ENCODE measurements at places on chromosomes 3 and 15.
A peak's percentile ranks its signal among the peaks of the same experiment; 100 is the strongest.

DNA sequence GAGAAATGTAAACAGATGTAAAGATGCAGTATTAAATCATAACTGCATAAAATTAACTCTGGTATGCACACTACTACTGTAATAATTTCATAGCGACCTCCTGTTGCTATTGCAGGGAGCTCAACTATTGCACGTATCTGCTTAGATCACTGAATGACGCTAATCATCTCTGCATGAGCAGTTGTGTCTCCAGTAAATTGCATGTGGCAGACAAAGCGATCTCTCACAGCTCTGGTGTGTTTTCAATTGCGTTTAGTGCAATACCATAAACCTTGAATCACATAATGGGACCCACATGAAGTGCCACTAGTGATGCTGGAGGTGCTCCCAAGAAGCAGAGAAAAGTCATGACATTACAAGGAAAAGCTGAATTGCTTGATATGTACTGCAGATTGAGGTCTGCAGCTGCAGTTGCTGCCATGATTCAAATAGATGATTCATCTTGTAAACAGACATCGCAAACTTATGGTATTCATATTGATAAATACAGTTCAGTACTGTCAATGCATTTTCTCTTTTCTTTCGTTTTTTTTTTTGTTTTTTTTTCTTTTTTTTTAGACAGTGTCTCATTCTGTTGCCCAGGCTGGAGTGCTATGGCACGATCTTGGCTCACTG is 30.2 kb upstream of the LCTL start:
- no peak for DNase-seq

GRCh38 chr3:134708671-134709070 is 57.8 kb upstream of the KY start:
- DNase-seq = no peak

DNA sequence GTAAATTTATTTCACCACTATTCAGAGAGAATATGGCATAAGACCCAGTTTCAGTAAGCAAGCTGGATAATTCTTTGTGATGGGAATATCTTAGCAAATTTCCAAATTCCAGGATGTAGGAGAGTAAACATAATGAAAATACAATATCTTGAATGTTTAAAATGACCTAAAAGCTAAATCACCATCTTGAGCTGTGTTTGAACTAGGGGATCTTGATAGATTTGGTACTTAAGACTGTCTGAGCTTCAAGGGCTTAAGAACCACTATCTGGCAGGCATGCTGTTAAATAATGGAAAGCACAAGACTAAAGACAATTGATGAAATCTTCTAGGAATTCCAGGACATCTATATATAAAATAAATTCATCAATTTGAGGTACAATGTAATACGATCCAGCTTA is 217.7 kb downstream of the ATP8B4 start:
- DNase-seq = no peak

DNA sequence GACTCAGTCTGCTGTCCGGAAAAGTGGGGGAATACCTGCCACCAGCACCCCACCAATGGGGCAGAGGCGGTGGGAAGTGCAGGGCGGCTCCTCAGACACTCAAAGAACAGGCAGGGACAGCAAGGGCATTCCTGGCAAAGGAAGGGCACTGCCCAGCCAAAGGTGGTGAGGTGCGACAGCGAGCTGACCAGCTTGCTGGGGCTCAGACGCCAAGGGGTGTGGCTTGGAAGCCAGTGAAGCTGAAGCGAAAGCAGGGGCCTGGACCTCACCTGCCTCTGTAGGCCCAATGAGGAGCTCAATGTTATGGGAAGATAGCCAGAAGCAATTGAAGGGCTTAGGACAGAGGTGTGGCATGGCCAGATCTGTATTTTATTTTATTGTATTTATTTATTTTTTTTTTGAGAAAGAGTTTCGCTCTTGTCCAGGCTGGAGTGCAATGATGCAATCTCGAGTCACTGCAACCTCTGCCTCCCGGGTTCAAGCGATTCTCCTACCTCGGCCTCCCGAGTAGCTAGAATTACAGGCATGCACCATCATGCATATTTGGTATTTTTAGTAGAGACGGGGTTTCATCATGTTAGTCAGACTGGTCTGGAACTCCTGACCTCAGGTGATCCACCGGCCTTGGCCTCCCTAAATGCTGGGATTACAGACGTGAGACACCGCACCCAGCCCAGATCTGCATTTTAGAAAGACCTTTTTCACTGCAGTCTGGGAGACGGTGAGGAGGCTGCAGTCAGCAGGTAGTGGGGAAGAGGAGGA is 4.4 kb upstream of the LMAN1L start:
- no peak for DNase-seq

- peak; percentile 21 for DNase-seq
Observed at GRCh38 chr3:25665315-25666280, 891 bp upstream of the TOP2B start.

- DNase-seq = no peak
Observed at GRCh38 chr15:20645956-20646355, 104.4 kb upstream of the GOLGA6L6 start.

DNA sequence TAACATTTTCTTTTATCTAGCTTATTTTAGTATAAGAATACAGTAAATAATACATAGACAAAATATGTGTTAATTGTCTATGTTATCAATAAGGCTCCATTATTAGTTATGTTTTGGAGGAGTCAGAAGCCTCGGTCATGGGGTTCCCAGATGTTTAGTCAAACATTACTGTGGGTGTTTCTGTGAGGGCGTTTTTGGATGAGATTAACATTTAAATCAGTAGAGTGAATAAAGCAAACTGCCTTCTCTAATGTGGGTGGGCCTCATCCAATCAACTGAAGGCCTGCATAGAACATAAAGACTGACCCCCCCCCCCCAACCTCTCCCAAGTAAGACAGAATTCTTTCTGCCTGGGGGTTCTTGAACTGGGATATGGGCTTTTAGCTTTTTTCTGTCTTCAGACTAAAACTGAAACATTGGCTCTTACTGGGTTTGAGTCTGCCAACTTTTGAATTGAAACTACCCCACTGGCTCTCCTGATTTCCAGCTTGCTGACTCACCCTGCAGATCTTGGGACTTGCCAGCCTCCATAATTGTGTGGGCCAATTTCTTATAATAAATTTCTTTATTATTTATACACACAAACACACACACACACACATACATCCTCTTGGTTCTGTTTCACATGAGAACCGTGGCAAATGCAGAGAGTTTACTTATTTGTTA is 192.0 kb downstream of the TPRG1 start:
- DNase-seq = no peak

DNA sequence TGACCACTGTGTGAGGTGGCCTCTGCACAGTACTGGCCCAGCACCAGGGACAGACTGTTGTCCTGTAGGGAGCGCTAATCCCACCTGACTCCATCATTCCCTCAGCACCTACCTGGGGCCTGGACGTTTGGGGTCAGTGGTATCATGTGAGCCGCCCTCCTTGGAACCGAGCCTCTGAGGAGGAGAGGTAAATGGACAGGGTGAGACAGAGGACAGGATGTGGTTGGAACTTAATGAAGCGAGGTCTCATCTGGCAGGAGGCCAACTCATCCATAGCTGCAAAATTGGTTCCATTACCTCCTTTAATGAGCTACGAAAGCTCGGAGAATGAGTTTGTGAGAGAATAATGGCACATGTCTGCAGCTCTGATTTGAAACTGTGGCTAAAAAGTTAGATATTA is 13.9 kb downstream of the MAPKAPK3 start:
- DNase-seq = no peak

- no peak for DNase-seq
Observed at GRCh38 chr3:30984855-30985749, 90.6 kb upstream of the GADL1 start.

DNA sequence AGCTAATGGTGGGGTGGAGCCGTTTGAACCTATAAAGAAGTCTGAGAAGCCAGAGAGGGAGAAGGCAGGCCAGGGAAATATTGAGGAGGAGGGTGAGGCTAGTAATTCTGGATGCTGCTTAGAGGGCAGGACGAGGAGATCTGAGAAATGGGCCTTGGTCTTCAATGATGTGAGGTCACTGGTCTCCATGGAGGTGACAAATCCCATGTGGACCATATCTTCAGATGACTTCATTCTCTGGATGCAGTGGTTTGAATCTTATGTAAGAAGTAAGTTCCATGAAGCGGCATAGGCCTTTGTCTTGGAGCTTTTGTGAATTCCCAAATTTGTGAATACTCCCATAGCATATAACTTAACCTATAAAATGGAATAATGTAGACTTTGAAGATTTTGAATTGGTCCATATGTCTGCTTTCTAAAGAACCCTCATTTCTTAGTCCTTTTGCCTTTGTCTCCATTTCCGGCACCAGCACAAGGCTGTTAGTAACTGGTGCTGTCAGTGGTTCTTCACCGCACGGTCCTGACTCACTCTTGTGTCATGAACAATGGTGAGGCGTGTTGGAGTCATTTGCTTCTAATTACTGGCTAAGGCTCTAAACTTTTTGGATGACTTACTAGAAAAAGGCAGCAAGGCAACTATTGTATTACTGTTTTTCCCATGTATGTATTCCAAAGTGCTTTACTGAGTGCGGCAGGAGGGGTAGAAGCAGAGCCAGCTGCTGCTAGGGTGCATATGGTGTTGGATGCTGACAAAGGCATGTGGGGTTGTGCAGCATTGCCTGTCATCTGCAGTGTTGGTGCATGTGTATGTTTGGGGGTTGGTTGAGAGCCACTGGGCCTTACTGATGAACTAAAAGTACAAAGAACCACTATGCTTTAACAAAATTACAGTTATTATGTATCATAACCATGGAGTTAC is 279.3 kb upstream of the C2CD4B start:
- DNase-seq = no peak

- DNase-seq = no peak
Observed at GRCh38 chr3:111917300-111917699, 58.2 kb downstream of the PHLDB2 start.

DNA sequence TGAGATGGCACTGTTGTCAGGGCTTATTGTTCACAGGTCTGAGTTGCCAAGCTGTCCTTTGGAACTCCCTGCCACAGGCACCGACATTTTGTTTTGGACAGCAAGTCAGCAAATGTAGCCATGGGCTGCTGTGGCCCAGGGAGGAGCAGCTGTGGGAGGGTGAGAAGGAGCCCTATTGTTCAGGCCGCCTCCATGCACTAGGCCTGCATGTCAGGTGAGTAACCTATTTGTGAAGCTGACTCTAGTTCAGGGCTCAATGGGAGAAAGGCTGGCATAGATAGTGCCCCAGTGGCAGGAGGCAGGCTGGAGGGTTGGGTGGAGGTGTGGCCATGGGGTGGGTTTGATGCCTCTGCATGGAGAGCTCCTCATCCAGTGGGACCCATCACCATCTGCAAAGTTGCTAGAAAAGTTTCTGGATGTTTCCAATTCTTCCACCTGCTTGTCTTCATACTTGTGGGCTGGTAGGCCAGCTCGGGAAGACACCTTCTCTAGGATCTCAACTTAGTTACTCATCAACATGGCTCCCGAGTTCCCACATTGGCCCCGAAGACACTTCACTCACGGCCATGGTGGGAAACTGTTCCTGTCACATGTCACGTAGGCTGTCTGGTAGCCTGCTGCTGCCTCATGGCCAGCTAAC is 19.5 kb downstream of the AMOTL2 start:
- DNase-seq = no peak

DNA sequence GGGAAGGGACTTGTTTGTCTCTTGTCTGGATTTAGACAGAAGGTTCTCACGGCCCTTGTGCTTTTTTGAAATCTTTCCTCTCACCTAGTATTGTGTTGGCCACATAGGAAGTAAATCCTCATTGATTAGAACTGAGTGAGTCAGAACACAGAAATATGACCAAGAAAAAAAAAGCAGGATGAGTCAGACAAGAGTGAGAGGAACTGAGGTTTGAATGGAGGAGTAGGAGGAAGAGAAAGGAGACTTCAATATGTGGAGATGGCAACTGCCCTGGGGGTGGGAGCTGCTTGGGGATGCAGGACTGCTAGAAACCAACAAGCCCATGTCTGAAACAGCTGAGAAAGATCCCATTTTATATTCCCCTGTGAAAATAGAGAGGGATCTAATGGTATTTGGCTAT is 194.1 kb upstream of the ZBTB20 start:
- no peak for DNase-seq

DNA sequence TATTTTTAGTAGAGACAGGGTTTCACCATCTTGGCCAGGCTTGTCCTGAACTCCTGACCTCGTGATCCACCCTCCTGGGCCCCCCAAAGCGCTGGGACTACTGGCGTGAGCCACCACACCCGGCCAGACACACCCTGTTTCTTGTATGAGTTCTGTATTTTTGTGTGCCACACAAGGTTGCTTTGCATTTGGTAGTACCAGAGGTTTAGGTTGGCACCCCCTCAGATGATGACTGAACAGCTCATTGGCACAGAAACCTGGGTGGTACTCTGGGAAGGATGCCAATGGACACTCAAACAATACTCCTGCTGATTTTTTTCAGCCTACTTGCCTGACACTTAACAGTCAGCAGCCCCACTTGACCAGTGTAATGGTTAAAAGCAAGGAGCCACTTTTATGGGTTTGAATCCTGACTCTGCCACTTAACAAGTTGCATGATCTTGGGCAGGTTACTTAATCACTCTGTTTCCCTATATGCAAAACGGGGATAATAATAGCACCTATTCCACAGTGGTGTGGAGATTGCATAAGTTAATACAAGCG is 39.2 kb upstream of the BCL2A1 start:
- no peak for DNase-seq

DNA sequence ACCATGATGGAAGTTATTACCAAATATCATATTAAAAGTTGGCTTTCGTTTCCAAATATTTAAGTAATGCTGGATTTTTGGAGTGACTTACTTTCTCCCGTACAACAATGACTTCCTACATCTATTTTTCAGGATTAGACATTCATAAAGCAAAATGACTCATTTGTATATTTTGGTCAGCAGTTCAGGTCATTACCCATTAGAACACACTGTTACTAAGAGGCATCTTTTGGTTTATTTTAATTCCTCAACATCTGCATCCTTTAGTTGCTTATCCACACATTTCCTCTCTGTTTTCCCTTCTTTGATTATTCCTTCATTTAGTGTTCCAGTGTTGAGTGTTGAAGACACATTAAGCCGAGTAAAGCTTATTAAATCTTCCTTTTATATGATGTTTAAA is 348.2 kb downstream of the NAALADL2 start:
- DNase-seq = no peak

DNA sequence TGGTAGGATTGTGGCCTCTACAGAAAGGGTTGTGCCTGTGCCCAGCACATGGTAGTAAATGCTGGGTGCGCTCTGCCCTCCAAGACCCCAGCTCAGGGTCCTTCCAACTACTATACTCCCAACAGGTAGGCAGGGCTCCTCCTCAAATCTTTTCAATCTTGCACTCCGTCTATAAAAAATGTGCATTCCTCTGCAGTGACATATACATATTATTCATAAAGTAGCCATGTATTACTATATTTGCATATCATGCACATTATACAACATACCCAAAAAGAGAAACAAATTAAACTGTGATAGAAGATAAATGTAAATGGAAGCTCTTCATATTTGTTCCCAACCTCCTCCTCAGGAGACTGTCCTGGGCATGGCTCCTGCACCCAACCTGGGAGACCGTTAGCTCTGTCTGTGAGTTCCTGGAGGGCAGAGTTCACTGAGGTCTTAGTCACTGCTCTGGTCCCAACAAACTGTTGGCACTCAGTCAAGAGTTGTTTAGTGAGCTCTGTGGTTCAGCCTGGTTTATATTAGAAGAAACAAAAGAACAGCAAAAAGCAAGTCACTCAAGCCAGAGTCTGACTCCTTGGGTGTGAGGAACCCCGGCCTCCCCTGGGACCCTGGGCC is 47.7 kb upstream of the GRIP2 start:
- DNase-seq = no peak

GRCh38 chr15:30969724-30970123 is 21.7 kb downstream of the MTMR10 start:
- no peak for DNase-seq
